ENCODE measurements at places on chromosomes 13 and 19. TPM values are rescaled to one million over a fixed set of nuclear protein-coding genes. Genes with fewer than 3 reads are reported as not detected.

PSG1 gene
- total RNA-seq: not detected

ZNF324 gene
- 10.8 TPM for total RNA-seq

RNF17 gene
- not detected for total RNA-seq

ZNF296 gene
- total RNA-seq: 5.4 TPM

ANKRD24 gene
- 1.3 TPM for total RNA-seq

CCDC169 gene
- total RNA-seq: 0.25 TPM

EDNRB gene
- not detected for total RNA-seq

RPS16 gene
- 2,243 TPM for total RNA-seq

PRPF31 gene
- 53.5 TPM for total RNA-seq

ZNF471 gene
- total RNA-seq: 0.28 TPM

CYP2S1 gene
- total RNA-seq: 0.68 TPM
